ENCODE measurements at places on chromosomes 4 and X.
A peak's percentile ranks its signal among the peaks of the same experiment; 100 is the strongest.

- DNase-seq: no peak
These were observed 72.3 kb downstream of the STAG2 start for GRCh38 chrX:124033821-124034220.

DNA sequence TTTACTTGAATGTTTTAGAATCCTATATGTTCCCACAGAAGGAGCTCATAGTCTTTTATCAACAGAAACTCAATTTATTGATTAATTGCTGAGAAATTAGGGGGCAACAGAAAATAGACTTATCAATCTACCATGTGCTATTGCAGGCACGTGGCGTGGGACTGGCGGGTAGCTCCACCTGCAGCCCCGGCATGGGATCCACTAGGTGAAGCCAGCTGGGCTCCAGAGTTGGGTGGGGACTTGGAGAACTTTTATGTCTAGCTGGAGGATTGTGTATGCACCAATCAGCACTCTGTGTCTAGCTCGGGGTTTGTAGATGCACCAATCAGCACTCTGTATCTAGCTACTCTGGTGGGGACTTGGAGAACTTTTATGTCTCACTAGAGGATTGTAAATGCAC, 3.3 kb upstream of the OCIAD1 start:
- no peak for DNase-seq

GRCh38 chr4:176153124-176153523, 42.3 kb downstream of the SPATA4 start:
- no peak for DNase-seq

GRCh38 chr4:105461621-105462382, 12.1 kb downstream of the PPA2 start:
- no peak for DNase-seq

DNA sequence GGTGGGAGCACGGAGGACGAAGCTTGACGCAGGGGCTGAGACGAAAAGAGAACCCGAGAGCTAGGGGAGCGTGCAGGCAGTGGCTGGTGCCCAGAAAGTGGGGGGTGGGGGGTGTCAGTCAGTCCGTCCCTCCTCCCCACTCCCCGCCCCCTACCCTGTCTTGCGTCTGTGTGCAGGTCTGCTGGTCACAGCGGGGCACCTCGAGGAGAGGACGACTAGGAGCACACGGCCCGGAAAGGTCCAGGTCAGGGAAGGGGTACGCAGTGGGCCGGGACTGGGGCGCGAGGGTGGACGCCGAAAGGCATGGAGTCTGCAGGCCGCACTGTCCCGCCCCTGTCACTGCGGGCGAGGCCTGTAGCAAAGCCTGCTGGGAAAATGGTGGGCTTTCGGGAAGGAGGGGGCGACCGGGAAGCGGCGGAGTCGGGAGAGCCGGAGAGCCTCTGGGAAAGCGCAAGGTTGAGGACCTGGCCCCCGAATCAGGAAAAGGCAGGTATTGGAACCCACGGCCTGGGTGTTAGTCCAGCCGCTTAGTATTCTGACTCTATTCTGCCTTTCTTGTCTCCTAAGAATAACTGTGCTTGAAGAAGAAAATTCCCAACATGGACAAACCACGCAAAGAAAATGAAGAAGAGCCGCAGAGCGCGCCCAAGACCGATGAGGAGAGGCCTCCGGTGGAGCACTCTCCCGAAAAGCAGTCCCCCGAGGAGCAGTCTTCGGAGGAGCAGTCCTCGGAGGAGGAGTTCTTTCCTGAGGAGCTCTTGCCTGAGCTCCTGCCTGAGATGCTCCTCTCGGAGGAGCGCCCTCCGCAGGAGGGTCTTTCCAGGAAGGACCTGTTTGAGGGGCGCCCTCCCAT, 769 bp downstream of the TCEAL1 start:
- no peak for DNase-seq

DNA sequence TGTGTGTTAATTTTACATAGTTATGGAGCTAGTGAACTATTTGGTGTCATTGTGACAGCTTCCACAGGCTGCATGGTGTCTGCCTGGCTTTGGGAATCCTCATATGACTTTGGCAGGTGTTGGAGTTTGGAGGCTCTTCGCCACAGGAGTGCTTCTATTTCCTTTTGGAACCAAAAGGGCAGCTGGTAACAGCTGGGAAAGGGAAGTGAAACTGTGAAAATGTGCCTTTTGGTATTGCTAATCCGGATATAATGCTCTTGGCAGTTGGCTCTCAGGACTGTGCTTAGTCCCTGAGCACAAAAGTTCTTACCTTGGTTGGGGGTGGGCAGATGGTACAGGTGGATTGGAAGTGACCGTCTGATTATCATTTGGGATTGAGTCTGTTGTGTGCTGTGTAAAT, 18.1 kb downstream of the OFD1 start:
- no peak for DNase-seq

GRCh38 chr4:81491943-81492342, 20.2 kb upstream of the RASGEF1B start:
- DNase-seq: peak; percentile 19

DNA sequence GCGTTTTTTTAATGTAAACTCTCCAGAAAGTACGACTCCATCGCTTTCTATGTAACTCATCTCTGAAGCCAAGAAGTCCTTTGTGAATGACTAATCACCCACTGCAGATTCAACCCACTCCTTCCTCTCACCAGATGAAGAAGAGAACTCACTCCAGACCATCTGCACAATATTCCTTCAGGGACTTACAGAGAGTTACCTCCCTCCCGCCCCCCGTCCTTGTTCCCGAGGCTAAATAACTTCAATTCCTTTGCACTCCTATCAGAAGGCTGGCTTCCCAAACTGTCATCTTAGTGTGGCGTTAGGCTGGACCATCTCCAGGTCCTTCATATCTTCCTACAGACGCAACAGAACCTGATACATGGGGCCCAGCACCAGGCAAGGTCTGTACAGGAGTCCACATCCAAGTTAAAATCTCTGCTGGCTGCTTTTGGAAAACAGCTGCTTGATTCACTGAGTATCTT, 82.4 kb downstream of the AFAP1 start:
- no peak for DNase-seq

DNA sequence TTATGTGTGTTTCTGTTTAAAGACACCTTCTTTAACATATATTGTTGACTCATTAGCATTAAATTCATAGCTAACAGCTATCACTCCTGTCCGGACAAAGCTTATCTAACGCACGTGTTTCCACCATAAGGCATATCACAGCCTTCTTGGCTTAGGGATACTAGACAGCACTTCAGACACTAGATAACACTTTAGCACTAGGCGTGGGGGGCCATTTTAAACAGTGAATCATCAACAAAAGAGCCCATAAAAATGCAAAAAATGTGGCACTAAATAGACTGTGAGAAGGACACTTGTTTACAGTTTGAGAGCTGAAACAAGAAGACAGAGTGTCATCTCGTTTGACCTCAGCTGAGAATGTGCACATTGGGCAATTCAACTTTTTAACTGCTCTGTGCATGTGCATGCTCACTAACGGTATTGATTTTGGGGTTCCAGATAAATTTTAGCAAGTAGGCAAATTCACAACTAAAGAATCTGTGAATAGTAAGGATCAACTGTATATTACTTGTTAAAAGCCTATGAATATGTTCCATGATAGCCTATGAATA, 58.9 kb upstream of the RAI2 start:
- DNase-seq: no peak

- no peak for DNase-seq
These were observed 88.8 kb downstream of the DGKK start for GRCh38 chrX:50381729-50382415.

Measured in SIG-M5 (cell line).